ENCODE measurements at places on chromosomes 7 and 10. TPM values are rescaled to one million over a fixed set of nuclear protein-coding genes. Genes with fewer than 3 reads are reported as not detected.

The FAM13C gene
- 3.3 TPM for total RNA-seq

- H3K27me3 ChIP-seq: no peaks in the 10 kb centered on the region
- peaks cover 8% of the 10 kb centered on the region for H3K36me3 ChIP-seq
- H3K4me3 ChIP-seq: no peak overlapping the region
Observed at GRCh38 chr10:43190775-43191174, 52.5 kb downstream of the CSGALNACT2 start.

- H3K36me3 ChIP-seq: no peaks in the 10 kb centered on the region
- no peak overlapping the region for H3K27ac ChIP-seq
- H3K4me3 ChIP-seq: no peak overlapping the region
- H3K4me1 ChIP-seq: no peaks in the 10 kb centered on the region
- peak; percentile 57 for DNase-seq
- no peaks in the 10 kb centered on the region for H3K27me3 ChIP-seq
Observed at GRCh38 chr10:116779076-116779687, 36.8 kb upstream of the HSPA12A start.

The CUZD1 gene
- 0.56 TPM for total RNA-seq

The FAM180A gene
- total RNA-seq: 1.4 TPM

The MUC12 gene
- total RNA-seq: not detected

The TRIM8 gene
- total RNA-seq: 25.5 TPM

- H3K27ac ChIP-seq: no peak overlapping the region
- H3K4me1 ChIP-seq: no peaks in the 10 kb centered on the region
- no peak for DNase-seq
Observed at GRCh38 chr10:99123851-99124250, 111.8 kb downstream of the HPSE2 start.

The OGDH gene
- 56.5 TPM for total RNA-seq

- H3K4me1 ChIP-seq: no peaks in the 10 kb centered on the region
- no peaks in the 10 kb centered on the region for H3K27me3 ChIP-seq
- no peaks in the 10 kb centered on the region for H3K36me3 ChIP-seq
- no peak for DNase-seq
Observed at GRCh38 chr10:131345691-131346090, 34.2 kb upstream of the TCERG1L start.

GRCh38 chr10:122487174-122487765, 25.9 kb downstream of the HTRA1 start:
- no peaks in the 10 kb centered on the region for H3K27me3 ChIP-seq
- no peak overlapping the region for H3K4me3 ChIP-seq
- peaks cover 16% of the 10 kb centered on the region for H3K4me1 ChIP-seq
- no peak overlapping the region for H3K27ac ChIP-seq
- H3K36me3 ChIP-seq: peaks cover 7% of the 10 kb centered on the region

Measured in IMR-90 (cell line).